NCI-H1930 (cell line): ENCODE measurements at places on chromosomes 1 and 21.

- DNase-seq, result no peak
Measured at GRCh38 chr1:242430956-242431355, 93.5 kb downstream of the PLD5 start.

- no peak for DNase-seq
Measured at GRCh38 chr21:35857095-35857494, 203.2 kb downstream of the SETD4 start.

GRCh38 chr1:158290321-158290844, 660 bp downstream of the CD1C start:
- no peak for DNase-seq

GRCh38 chr21:34182436-34182835, 109.1 kb downstream of the MRPS6 start:
- DNase-seq, result no peak

- DNase-seq, result no peak
Measured at GRCh38 chr1:167625040-167625823, 4.8 kb upstream of the RCSD1 start.

- no peak for DNase-seq
Measured at GRCh38 chr1:53359934-53360276, 32.0 kb upstream of the LRP8 start.

DNA sequence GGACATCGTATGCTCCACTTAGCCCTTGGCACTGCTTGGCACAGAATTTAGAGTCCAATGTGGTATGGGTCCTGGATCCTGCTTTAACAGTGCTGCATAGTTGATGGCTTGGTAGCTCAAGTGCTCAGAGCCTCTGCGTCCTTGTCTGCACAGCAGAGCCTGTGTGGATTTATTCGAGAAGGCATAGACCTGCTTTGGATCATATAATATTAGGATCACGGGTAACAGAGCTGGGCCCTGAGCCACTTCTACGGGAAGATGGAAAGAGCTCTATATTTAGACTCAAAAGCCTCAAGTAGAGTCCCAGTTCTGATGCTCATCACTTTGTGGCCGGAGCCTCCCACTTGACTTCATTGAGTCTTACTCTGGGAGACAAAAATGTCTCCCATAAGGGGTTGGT, 164.4 kb upstream of the EDN2 start:
- DNase-seq, result no peak

DNA sequence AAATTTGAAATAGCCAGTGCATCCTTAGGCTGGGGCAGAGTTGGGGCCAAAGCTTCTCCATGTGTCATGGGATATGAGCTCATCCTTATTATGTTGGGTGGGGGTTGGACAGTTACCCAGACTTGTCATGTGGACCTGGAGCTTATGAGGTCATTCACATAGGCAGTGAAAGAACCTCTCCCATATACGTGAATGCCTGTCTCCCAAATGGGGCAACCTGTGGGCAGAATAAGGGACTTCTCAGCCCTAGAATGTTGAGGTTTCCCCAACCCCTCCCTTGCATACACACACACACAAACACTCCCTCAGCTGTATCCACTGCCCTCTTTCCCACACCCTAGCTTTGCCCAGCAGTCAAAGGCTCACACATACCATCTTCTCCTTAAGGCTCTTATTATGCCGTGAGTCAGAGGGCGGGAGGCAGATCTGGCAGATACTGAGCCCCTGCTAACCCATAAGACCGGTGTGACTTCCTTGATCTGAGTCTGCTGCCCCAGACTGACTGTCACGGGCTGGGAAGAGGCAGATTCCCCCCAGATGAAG, 2.3 kb upstream of the IVL start:
- no peak for DNase-seq

- DNase-seq, result no peak
Measured at GRCh38 chr1:88327391-88328267, 356.4 kb upstream of the PKN2 start.

- no peak for DNase-seq
Measured at GRCh38 chr1:81314513-81315233, 486.1 kb upstream of the ADGRL2 start.

GRCh38 chr1:204894031-204894430, 23.4 kb downstream of the NFASC start:
- no peak for DNase-seq

DNA sequence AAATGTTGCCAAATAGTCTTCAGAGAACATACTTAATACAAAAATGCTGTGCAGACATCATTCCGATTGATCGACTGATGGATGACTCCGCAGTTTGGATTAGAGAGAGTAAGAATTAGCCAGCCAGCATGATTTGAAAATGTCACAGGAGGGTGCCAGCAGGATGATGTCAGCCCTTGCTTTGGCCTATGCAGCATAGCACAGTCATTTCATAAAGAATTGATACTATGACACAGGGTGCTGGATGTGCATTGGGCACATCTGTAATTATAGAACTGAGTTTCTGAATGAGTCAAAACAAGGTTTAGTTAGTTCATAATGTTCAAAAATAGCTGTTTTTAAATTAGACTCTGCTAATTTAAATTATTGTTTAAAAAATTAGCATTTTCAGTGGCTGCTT, 21.6 kb upstream of the TRAF5 start:
- DNase-seq, result no peak

DNA sequence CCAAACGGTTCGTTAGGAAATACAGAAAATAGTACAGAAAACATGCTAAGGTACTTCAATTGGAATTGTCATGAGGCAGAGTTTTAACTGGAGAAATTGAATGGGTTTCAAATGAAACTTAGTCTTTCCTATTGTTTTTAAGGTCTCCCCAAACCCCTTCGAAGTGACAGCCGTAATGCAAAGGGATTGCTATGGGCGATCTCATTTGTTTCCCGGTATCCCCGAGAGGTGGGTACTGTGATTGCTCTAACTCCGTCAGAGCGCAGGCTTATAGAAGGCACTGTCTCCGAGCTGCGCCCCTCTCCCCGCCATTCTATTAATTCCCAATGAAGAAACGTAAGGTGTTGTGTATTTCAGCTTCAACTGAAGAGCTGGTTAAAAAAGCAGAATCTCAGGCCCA, 22.0 kb upstream of the RNF187 start:
- no peak for DNase-seq

DNA sequence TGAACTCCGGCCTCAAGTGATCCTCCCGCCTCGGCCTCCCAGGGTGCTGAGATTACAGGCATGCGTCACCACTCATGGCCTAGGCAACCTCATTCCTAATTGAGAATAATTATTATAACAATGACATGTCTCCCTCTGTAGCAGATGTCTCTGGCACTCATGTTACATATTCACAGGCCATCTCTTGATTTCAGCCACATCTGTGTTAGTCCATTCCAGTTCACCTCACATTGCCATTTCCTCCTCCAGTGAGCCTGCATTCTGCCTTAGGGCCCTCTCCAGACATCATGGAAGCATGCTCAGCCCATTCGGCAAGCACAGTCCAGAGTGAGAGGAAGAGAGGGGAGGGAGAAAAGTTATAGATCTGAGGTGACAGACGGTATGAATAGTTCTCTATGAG, 32.5 kb downstream of the CDKN2C start:
- no peak for DNase-seq

DNA sequence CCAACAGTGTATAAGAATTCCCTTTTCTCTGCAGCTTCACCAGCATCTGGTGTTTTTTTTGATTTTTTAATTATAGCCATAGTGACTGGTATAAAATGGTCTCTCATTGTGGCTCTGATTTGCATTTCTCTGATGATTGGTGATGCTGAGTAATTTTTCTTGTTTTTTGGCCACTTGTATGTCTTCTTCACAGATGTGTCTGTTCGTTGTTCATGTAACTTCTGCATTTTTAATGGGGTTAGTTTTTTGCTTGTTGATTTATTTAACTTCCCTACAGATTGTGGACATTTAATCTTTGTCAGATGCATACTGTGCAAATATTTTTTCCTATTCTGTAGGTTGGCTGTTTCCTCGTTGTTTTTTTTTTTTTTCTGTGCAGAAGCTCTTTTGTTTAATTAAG, 20.5 kb upstream of the OR2L5 start:
- DNase-seq, result no peak

DNA sequence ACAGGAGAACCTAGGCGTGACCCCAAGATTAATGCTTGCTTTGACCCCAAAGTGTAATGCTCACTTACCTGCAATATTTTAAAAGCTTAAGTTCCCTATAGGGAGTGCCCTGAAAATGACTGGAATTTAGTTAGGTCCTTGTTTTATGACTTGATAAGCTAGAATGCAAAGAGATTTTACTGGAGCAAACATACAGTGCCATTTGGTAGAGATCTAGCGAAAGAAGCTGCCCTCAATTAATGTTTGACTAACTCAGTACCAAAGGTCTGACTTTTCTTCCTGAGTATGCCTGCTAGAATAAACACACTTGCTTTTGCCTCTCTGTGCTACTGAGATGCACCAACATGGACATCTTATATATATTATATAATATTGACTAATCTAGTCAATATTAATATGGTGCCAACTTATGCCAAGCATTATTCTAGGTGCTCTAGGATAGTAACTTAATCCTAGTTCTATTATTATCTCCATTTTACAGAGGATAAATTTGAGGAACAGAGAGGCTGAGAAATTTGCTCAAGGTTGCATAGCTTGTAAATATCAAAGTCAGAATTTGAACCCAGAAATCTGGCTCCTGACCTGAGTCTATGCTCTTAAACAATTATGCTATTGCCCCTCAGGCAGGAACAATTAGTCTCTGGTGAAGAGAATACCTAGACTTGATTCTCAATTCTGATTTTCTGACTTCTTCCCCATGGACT, 18.2 kb downstream of the S100A10 start:
- no peak for DNase-seq

- peak; percentile 41 for DNase-seq
Measured at GRCh38 chr1:89523572-89524368, 859 bp upstream of the LRRC8B start.
